ENCODE measurements at places on chromosomes 4 and X.

DNA sequence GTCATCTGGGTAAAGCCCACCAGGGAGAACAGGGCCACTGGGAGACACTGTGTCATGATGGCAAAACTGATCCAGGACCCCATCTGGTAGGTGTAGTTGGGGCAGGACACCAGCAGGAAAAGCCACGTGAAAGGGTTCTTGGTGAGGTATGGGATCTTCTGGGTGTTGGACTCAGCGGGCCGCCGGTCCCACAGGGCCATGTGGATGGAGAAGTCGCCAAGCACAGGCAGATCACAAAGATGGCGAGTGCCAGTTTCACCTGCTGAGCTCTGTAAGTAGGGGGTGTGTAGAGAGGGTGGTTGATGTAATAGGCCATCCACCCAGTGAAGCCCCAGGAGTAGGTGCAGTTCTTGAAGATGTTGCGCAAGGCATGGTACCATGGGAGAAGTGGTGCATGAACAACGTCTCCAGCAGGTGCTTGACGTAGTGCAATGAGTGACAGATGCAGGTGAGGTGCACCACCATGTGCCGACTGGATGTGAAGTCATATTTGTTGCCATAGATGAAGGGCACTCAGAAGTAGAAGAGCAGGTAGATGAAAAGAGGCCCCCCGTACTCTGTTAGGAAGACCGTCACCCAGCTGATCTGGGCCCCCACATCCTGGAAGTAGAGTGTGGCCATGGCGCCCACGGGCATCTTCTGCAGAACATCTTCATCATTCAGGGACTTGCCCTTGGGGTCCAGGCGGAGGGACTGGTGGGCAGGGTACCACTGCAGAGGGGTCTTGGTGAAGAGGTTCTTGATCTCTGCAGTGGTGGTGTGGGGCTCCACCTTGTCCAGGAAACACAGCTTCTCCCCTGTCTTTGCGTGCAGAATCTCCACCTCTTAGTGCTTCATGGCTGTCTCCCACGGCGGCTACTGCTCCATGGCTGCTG lies 249.3 kb downstream of the ANKRD50 start:
- DNase-seq = no peak

DNA sequence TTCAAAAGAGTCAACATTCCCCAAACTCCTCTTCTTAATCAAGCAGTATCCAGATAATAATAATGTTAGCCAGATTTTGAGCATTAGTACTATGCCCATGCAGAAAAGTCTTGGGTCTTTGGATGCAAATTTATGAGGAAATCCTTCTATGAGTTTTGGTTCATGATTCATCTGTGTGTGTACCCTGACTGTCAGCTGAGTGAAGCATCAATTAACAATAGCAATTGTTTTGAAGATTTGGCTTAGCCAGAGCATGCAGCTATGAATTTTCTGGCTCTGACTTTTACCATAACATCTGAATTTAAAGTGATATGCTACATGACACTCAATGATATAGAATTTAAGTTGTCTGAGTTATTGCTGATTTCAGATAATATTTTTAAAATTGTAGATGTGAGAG lies 145.8 kb downstream of the KLHL4 start:
- DNase-seq = no peak

GRCh38 chr4:128275346-128275745 lies 12.3 kb downstream of the PGRMC2 start:
- no peak for DNase-seq

- no peak for DNase-seq
Observed at GRCh38 chr4:124902001-124902515, 189.5 kb upstream of the ANKRD50 start.

- DNase-seq = no peak
Observed at GRCh38 chrX:72045552-72046277, 86.0 kb downstream of the RTL5 start.

DNA sequence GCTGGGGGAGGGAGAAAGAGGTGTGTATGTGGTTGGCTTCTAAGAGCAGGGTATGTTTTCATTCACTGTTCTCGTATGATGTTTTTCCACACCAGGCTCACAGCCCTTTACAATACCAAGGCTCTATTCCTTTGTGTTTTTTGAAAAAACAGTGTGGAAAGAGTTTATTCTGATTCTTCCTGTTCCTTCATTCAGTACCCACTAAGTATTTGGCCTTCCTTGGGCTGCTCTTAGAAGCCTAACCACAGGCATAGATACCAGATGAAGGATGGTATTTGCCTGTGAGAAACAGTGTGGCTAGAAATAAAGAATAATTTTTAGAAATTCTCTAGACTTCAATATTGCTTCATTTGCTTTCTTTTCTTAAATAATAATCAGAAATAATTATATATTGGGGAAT lies 518.0 kb upstream of the DIPK2B start:
- DNase-seq = no peak

DNA sequence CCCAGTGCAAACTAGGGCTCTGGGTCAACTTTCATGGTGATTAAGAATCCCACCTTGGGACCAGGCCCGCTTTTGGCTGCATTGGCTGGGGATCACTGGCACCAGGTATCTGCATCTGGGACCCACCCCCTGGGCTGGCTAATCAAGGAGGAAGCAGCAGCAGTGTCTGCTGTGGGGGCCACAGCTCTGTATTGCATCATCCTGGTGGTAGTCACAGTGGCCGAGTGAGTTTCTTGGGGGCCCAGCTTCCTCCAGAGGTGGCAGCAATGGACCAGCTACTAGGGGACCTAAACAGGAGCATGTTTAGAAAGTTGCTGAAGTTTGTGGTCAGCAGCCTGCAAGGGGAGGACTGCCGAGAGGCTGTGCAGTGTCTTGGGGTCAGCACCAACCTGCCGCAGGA lies 15.7 kb downstream of the LNX1 start:
- no peak for DNase-seq

- no peak for DNase-seq
Observed at GRCh38 chr4:108370291-108371141, 201.8 kb upstream of the LEF1 start.

DNA sequence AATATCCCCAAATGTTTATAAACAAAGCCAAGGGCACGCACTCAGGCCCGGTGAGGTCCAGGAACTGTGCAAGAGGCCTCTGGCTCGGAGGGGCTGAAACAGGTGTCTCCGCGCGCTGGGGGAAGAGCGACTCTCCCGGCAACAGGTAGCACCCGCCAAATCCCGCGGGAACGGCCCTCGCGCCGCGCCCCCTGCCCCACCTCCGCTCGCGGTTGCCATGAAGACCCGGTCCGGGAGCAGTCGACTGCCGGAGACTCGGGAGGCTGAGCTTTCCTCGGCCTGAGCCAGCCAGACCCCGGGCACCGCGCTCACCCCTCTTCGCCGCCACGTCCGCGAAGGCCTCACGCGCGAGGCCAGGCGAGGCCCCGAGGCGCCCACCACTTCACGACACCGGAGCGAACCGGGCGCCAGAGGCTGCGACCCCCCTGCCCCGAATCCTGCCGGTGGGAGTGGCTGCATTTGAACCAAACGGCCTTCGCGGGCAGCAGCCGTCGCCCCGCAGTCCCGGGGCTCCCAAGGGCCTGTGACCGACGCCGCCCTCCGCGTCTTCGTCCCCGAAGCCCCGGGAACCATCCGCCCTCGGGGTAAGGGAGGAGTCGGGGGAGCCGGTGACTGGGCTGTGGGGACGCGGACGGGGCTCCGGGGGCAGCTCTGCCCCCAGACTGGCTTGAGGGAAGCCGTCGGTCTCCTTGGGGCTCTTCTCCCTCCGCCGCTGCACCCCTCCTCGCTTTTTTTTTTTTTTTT lies at the start of gene NSUN7:
NSUN7 (plus strand) TSS at position 239 of the 744 bp plus-strand sequence. CDS start 739 bp downstream, outside the sequence.
- no peak for DNase-seq

DNA sequence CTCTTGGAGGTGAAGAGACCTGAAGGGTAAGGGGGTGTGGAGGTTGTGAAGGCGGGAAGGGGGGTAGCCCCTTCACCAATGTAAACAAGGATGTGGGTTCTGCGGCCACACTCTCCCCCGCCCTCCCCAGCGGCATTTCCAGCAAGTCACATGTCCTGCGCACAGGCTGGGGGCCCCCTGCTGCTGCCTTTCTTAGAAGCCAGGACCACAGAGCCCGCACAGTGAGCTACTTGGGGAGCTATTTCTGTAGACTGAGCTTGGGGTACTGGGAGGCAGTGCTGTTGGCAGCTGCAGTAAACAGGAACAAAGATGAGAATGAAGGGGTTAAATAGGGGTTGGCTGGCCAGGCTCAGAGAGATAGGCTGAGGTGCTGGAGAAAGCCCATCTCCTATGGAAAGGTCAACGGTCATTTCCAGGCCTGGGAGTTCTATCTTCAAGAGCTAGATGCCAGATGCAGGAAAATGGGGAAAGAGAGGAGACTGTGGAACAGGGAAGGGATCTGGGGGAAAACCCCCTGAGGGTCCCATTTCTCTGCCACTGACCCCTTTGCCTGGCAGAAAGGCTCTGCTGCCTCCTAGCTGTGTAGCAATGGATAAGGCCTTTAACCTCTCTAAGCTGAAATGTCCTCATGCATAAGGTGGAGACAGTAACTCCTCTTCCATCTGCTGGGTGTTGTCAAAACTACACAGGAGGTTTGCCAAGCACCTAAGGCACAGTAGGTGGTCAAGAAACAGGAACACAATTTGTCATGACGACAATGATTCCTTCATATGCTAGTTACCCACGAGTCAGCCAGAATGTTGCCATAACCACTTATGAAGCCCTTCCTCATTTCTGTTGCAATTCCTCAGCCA lies 18.5 kb upstream of the PIM2 start:
- DNase-seq = peak; percentile 86

DNA sequence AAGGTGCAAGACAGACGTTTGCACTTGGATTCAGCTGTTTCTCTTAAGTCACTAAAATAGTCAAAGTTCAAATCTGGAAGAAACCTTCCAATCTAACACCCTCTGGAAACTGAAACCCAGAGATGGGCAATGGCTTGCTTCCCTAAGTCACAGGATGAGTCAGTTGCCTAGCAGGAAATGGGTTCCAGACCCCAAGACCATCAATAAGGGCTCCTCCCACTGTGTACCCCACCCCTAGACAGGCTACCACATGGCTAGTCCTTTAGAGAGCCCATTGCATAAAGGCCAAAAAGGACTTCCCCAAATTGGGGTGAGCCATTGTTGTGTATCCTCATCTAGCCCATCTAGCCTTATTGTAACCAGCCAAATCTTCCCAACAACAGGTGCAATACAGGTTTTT lies 216.2 kb downstream of the HS6ST2 start:
- DNase-seq = no peak

DNA sequence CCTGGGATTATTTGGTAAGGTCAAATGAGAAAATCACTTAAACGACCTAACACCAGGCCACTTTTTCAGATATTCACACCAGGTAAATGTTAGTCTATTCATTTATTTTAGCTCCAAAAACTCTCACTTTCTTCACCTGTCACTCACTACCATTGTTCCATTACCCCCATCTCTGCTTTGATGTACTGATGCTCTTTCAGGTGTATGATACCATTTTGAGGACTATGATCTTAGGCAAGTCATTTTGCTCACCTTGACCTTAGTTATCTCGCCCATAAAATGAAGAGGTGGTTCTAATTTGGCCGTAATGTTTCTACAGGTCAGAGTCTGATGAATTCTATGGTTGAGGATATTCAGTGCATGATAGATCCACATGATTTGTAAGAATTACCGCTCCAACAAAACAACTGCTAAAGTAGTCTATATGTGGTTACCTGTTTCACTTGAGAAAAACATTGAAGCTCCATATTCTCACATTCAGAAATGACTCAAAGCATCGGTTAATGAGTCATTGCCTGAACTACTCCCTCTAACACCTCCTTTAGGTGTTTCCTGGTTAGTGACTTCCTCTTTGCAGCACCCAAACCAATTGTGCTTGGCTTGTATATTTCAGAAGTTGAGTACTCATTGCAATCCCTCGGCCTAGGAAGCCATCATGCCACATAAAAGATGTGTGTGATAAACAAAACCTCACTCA lies 4.5 kb downstream of the DTHD1 start:
- DNase-seq = peak; percentile 32

- no peak for DNase-seq
Observed at GRCh38 chr4:87103691-87104187, 116.7 kb downstream of the KLHL8 start.

DNA sequence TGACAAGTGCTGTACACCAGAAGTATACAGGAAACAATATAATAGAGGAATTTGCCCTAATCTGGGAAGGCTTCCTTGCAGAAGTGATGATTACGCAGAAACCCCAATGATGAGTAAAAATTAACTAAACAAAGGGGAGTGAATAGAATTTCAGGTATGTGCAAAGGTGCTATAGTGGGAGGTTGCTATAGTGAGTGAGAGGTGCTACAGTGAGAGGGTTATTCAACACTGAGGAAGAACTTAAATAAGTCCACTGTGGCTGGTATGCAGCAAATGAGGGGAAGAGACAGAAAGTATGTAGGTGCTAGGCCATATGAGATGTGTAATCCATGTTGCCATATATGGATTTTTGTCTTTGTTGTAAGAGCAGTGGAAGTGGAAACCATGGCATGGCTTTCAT lies 69.5 kb downstream of the TRIM2 start:
- DNase-seq = no peak

DNA sequence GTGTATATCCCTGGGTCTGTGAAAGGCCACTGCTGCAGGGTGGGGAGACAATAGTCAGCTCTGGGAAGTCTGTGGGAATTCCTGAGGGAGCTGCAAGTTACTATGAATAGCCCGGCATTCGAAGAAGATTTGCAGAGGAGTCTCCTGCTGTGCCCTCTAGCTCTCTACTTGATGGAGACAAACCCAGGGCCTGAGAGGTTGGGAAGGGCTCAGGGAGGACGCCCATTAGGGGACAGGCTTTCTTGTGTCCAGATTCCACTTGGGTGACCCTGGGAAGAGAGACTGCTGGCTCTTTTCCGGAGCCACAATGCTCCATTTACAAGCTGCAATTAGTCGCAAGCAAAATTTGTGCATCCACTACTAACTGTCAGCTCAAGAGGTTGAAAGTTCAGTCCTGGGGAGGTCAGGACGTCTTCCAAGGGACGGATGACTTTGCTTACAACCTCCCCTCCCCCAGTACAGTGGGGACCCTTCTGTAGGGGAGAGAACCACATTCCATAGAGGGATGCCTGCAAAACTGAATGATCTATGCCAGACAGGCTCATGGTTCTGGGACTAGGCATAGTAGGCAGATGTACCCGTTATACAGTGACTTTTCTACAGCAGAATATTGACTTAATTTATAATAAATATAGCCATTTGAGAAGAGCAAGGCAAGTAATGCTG lies 48.2 kb upstream of the PHOX2B start:
- no peak for DNase-seq

GRCh38 chrX:30147996-30148643 lies 67.2 kb upstream of the MAGEB2 start:
- DNase-seq = no peak

- DNase-seq = peak; percentile 62
Observed at GRCh38 chrX:39874202-39874816, 223.4 kb downstream of the BCOR start.
